Effector CD8-positive, alpha-beta T cell (primary cell): ENCODE measurements at places on chromosomes 7 and 10.

DNA sequence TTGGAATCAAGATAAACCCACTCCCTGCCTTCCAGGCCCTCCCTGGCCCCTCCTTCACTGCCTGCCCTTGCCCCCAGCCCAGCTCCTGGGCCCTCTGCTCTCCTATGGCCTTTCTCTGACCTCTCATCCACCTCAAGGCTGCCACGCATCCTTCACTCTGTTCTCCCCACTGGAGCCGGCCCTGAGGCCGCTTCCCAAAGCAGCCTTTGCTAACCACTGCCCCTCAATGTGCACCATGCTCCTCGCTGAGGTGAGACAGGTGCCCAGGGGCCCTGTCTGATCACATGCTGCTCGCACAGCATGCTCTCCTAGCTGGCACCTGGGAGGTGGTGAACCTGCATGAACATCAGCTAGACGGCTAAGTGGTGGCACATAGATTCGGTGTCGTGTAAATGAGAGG is 138.5 kb upstream of the RET start:
- no peak for DNase-seq

- no peak for DNase-seq
Measured at GRCh38 chr7:16397501-16398145, 23.7 kb downstream of the CRPPA start.

- DNase-seq, result peak; percentile 18
Measured at GRCh38 chr7:139620676-139621344, 97.3 kb downstream of the CLEC2L start.

- DNase-seq, result no peak
Measured at GRCh38 chr10:92880233-92880861, 32.0 kb downstream of the EXOC6 start.

GRCh38 chr7:9657257-9657656 is 1223.8 kb downstream of the NXPH1 start:
- DNase-seq, result no peak

GRCh38 chr7:117269417-117269816 is 53.4 kb downstream of the WNT2 start:
- no peak for DNase-seq

- no peak for DNase-seq
Measured at GRCh38 chr10:7480742-7481367, 70.0 kb upstream of the SFMBT2 start.

GRCh38 chr10:11813855-11814567 is 9.1 kb upstream of the PROSER2 start:
- DNase-seq, result no peak

DNA sequence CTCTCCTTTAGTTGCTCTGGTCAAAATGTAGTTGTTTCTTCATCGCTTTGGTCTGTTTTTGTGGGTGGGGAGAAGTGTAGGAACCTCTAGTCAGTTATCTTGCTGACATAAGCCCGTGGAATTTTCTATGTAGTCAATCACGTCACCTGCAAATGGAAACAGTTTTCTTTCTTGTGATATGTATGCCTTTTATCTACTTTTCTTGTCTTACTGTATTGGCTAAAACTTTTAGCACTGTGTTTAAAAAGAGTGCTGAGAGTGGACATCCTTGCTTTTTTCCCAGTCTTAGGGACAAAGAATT is 42.3 kb downstream of the AKR1E2 start:
- DNase-seq, result no peak

GRCh38 chr7:54788664-54789063 is 29.7 kb upstream of the SEC61G start:
- DNase-seq, result no peak

- DNase-seq, result peak; percentile 86
Measured at GRCh38 chr7:65006094-65006992, at the start of gene ERV3-1. Gene ERV3-1, minus strand, starts transcription at chr7:65006687. Its CDS starts 13,661 bp downstream, at chr7:64993026.

- DNase-seq, result no peak
Measured at GRCh38 chr7:136677471-136678365, 190.7 kb upstream of the CHRM2 start.

- no peak for DNase-seq
Measured at GRCh38 chr10:113491967-113492565, 60.8 kb upstream of the HABP2 start.

- DNase-seq, result no peak
Measured at GRCh38 chr7:44617225-44617890, 10.9 kb downstream of the OGDH start.

DNA sequence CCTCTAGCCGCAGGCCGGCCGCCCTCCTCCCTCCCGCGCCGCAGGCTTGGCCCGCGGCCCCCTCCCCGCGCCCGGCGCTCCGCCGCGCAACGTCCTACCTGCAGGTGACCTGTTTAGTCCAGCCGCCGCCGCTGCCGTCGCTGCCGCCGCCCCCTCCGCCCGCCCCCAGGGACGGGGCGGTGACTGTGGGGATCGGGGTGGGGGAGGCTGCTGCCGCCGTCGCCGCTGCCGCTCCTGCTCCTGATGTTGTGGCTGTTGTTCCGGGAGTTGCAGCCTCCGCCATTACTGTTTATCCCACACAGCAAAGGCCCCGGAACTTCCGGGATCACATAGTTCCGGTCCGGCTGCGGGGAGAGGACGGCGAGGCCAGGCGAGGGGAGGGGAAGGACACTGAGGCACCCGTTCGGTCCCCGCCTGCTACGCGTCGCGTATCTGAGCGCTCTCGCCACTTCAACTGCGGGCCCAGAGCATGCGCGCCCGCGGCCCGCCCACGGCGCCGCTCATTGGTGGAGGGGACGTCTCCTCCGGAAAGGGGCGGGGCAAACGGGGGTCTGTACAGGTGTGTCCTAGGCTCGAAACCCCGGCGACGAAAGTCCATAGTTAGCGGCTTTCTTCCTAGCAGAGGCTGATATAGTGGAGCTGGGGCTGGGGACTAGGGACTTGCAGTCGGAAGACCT is at the start of gene MKRN1:
Gene MKRN1, minus strand, starts transcription at position 444 of the 677 bp plus-strand sequence. Its CDS starts 161 bp downstream, at position 283.
- peak; percentile 89 for DNase-seq

GRCh38 chr7:158255156-158255555 is 332.5 kb downstream of the PTPRN2 start:
- no peak for DNase-seq

DNA sequence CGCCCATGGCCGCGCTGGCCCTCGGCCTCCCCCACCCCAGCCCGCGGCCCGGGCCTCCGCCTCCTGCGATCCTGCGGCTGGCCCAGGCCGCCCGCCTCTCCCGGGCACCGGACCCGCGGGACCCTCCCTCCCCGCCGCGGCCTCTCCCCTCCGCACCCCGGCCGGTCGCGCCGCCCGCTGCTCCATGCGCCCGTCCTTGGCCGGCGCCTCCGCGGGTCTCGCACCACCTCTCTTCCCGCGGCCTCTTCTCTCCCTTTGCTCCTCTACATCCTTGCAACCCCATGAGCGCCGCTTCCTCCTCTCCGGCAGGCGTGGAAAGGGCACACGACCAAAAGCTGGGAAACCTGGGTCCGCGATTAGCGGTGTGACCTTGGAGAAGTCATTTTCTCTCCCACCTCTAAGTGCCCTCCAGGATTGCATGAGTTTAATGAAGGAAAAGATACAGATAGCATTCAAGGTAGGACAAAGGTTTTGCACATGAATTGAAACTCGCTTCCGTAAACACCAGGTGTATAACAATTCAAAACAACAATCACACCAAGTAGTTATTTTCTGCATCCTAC is 448 bp upstream of the SRPK2 start:
- no peak for DNase-seq

DNA sequence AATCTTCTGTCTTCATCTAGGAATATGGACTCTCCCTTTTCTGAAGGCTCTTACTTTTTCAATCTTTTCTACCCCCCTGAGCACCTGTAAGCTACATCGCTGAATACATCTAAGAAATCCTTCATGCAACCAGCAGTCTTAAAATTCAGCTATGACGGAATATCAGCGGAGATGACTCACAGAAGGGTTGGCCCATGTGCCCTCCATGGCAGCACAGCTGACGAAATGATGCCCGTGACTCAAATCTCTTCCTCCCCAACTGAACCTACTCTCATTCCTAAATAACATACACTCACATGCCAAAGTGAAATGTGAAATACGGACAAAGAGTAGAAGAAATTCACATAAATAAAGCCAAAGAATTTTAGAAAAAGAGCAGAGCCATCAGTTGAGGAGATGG is 30.3 kb upstream of the NCAPG2 start:
- no peak for DNase-seq

GRCh38 chr10:83991986-83992753 is 147.1 kb upstream of the GHITM start:
- DNase-seq, result no peak

DNA sequence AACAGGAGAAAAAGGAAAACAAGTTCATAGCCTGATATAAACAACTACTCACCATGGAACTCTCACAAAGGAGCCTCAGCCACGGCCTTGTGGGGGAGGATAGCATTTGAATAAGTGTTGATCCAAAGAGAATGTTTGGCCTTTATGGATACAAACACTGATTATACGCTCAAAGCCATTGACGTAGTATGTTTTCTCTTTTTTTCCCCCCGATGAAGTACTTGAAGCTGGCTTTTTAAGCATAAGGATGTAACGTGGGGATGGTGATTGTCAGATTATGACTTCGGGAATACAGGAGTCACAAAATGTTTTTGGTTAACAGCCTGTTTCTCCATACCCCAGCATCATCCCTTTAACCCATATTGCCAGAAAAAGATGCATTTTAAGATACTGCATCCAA is 39.8 kb downstream of the CELF2 start:
- DNase-seq, result no peak

GRCh38 chr10:93719901-93720300 is 17.5 kb upstream of the FRA10AC1 start:
- no peak for DNase-seq
